ENCODE measurements at places on chromosomes 4 and X. TPM values are rescaled to one million over a fixed set of nuclear protein-coding genes. Genes with fewer than 3 reads are reported as not detected.

GRCh38 chr4:3867403-3868100, 101.4 kb downstream of the ADRA2C start:
- DNase-seq = no peak

DNA sequence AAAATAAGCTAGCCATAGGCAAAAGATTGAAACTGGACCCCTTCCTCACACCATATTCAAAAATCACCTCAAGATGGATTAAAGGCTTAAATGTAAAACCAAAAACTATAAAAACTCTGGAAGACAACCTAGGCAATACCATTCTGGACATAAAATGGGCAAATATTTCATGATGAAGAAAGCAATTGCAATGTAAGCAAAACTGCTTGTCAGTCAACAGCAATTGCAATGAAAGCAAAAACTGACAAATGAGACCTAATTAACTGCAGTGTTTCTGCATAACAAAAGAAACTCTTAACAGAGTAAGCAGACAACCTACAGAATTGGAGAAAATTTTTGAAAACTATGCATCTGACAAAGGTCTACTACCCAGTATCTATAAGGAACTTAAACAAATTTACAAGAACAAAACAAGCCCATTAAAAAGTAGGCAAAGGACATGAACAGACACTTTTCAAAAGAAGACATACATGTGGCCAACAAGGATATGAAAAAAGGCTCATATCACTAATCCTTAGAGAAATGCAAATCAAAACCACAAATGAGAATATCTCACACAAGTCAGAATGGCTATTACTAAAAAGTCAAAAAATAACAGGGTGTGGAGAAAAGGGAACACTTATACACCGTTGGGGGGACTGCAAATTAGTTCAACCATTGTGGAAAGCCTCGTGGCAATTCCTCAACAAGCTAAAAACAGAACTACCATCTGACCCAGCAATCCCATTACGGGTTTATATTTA, 46.7 kb downstream of the CFAP299 start:
- no peak for DNase-seq

GRCh38 chrX:97452283-97452682, 568.6 kb downstream of the RPA4 start:
- no peak for DNase-seq

The SMIM31 gene
- total RNA-seq = 37.8 TPM

DNA sequence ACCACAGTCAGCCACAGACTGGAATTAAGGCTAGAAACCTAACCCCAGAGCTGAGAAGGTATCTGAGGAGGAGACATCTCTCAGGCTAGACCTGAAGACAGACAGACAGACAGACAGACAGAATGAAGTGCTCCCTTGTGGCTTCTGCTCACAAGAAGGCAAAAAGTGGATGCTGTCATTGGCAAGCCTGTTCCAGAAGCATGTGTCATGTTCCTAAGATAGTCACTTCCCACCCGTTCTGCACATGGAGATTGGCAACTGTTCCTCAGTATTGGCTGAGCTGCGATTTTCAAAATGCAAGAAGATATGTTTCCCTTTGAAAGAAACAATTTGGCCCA, 166.4 kb downstream of the NSUN7 start:
- DNase-seq = no peak

GRCh38 chr4:55255179-55255578, 90.9 kb upstream of the SRD5A3 start:
- DNase-seq = no peak

DNA sequence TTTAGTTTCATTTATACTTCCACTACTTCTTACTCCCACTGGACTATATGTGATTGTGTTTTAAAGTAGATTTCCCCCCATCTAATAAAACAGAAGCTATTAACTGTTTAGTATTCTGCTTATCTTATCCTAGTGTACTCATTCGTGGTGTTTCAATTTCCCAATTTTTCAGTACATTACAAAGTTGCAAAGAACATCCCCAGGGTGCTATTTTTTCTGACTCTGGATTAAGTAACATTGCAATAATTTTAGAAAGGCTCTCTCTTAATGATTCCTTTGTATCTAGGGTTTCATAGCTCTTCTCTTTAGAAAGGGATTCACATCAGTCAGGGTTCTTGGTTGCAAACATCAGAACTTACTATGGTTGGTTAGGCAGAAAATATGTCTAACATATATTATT, 317.9 kb upstream of the DIPK2B start:
- no peak for DNase-seq

DNA sequence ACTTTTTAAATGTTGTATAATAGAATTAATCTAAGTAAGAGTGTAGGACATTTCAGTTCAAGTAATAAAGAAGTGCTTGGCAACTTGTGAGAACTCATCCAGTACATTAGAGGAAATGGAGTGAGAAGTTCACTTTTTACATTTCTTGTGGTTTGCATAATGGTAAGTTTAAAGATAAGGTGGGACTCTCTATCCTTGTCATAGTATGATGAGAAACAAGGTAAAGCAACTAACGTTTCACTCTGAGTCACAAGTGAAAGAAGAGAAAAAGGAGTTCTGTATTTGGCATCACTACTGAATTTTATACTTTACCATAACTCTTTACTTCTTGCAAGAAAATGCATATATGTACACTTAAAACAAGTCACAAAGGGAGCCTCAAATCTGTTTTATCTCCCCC, 219.4 kb downstream of the SLC4A4 start:
- no peak for DNase-seq

DNA sequence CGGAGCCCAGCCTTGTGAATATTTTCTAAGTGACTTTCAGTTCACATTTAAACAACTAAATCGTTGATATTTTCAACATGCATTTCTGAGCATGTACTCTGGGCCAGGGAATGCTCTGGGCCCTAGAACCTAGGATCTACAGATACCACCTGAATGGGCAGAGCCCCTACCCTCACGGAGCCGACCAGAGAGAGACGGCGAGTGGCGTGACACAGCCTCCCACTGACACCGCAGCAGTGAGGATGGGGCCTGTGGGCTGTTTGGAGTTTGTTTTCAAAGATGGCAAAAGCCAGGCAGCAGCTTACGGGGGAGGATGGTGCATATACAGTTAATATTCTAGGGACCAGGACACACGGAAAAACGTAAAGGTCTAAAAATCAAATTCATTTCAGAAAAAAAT, 17.7 kb downstream of the NELFA start:
- no peak for DNase-seq

- no peak for DNase-seq
Observed at GRCh38 chr4:32735856-32736590, 2015.9 kb downstream of the PCDH7 start.

The IQSEC2 gene
- 39.3 TPM for total RNA-seq

DNA sequence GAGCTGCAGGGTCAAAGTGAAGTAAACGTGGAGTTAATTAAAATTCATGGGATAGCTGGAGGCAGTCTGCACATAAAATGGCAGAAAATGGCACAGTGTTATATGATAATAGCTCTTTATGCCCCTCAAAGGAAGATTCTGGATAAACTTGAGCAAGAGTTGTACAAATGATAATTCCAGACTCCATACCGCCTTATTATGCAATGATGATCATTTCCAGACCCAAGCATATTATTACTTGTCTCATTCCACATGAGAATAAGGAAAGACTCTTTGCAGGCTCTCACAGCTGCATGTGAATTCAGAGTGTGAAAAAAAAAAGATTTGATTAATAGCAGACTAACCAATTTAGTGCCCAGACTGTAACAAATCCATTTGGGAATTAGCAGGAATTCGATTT, 105.4 kb downstream of the STK32B start:
- DNase-seq = no peak

DNA sequence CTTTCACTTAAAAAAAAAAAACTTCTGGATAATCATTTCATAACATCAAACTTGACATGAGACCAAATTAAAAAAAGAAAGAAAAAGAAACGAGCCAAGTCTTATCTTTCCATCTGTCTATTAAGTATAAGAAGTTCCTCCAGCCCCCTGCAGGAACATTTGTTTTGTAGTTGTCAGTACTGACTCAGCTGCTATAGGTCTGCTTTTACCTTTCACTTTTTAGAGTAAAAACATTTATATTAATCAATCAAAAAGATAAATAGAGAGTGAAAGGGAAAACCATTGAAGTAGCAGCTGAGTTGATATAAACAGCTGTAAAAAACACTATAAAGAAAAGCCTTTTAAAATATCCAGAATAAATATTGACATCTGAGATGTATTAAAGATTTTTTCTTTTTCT, 46.1 kb downstream of the CCDC158 start:
- DNase-seq = no peak

- no peak for DNase-seq
Observed at GRCh38 chrX:12890467-12890866, 16.0 kb upstream of the TLR8 start.

DNA sequence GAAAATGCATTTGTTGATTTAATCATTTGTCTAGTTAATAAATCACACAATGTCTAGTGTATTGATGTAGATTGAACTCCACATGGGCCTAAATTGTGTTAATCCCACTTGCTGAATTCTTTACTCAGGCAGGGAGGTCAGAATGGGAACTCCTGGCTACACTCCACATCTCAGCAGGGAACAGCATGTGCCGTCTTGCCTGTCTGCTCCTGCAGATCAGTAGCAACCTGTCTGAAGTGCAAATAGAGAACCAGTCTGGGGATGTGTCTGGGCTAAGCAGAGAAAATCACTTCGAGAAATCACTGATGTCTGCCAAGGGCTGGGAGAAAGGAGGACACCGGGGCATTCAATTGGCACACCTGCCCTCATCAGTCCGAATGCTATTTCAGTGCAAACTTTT, 16.5 kb upstream of the MXRA5 start:
- no peak for DNase-seq

GRCh38 chrX:71199252-71200008, 23.6 kb upstream of the GJB1 start:
- DNase-seq = no peak

The LANCL3 gene
- 4.3 TPM for total RNA-seq

The PDGFRA gene
- 31.6 TPM for total RNA-seq

DNA sequence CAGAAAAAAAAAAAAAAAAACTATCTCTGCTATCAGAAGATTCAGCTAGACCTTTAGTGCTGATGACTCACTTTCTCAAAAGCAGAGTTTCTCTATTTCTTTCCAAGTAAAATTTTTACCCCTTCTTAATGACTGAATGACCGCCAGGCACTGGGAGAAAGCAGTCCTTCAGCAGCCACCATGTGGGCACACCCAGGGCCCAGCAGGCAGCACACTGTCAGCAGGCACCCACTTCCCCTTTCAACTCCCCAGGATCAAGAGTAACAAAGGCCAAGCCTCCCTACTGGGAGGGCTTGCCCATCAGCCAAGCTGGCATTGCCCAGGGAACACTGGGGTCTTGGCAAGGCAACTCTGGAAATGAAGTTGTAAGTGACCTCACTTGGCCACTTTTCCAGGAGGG, 201.9 kb upstream of the MAMLD1 start:
- DNase-seq = no peak

DNA sequence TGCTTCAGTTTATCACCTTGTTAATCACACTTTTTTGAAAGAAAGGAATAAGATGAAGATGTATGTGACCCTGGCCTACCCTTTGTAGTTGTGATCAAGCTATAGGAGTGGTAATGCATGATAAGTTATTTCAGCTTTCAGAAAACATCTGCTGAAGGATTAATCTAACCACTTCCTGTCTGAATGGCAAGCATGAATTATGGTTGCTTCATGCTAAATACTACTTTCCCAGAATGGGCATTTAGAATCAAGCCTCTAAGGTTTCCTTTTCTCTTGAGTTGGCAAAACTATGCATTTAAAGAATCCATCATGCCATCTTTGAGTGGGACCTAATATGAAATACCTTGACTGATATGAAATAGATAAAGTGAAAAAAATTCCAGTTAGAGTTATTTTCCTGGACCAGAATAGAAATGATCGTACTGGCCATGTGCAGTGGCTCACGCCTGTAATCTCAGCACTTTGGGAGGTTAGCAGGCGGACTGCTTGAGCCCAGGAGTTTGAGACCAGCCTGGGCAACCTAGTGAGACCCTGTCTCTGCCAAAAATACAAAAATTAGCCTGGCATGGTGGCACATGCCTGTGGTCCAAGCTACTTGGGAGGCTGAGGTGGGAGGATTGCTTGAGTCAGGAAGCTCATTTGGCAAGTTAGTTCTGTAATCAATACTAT, 59.1 kb downstream of the ANXA3 start:
- DNase-seq = no peak

DNA sequence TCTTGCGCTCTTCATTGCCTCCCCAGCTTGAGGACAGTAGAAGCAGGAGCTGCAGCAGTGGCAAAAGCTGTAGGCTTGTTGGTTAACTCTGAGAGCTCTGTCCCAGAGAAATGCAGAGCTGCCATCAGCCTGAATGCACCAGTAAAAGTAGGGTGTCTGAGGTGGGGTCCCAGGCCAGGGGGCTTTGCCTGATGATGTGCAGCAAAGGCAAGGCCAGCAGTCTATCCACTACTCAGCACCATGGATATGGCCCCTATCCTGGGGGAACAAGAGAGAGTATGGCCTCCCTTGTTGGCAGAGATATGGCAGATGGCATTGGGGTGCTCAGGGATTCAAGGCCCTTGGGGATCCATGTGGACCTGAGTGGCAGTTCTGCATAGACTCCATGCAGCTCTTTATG, 180.2 kb downstream of the HMGN5 start:
- DNase-seq = no peak

- no peak for DNase-seq
Observed at GRCh38 chrX:143788265-143788664, 67.7 kb upstream of the SPANXN2 start.

DNA sequence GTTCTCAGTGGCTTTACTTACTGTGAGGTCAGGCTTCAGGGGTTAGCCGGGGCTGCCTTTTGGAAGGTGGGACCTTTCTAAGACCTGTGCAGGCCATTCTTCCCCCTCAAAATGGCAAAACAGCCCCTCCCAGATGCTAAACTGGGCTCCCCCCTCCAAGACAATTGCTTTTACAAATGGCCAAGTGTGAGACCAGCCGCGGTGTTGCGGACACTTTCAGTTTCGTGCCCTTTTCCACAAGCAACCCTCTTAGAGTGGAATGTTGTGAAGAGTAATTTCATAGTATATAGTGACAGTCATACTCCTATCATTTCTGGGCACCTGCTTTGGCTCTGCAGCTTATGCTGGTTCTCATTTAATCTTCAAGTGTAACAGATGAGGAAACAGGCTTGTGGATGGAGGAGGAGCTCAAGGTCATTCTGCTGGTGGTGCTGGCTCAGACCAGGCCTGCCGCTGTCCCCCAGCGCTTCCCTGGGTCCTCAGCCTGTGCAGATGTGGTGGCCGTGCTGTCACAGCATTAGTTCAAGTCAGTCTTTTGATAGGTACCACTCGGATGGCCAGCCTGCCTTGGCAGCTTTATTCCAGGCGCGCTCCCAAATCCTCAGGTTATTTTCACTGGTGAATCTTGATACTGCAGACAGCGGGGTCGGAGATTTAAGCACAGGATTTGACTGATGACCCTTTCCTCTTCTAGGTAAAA, 55.0 kb upstream of the TADA2B start:
- no peak for DNase-seq

The BTK gene
- 5.0 TPM for total RNA-seq

The GABRB1 gene
- 0.82 TPM for total RNA-seq

The DCAF16 gene
- 38.6 TPM for total RNA-seq

The GPR82 gene
- 0.64 TPM for total RNA-seq

The PABPC1L2B gene
- total RNA-seq = 0.25 TPM

DNA sequence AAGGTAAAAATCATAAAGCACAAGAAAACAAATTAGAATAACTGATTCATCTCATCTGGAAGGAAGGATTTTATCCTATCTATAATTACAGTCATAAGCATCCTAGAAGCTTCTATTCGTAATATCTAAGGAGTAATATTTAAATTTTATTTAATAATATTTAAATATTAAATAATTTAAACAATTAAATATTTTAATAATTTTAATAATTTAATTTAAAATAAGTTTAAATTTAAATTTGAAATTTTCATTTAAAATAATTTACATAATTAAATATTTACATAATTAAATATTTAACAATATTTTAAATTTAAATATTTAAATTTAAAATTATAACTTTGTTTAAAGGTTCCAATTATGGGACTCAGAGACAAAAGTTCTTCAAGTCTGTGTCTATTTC, 127.5 kb upstream of the GK2 start:
- no peak for DNase-seq
